DMS153 (cell line): ENCODE measurements at places on chromosomes 12 and 14.

GRCh38 chr12:51330186-51330585, 6.2 kb upstream of the BIN2 start:
- DNase-seq: no peak

DNA sequence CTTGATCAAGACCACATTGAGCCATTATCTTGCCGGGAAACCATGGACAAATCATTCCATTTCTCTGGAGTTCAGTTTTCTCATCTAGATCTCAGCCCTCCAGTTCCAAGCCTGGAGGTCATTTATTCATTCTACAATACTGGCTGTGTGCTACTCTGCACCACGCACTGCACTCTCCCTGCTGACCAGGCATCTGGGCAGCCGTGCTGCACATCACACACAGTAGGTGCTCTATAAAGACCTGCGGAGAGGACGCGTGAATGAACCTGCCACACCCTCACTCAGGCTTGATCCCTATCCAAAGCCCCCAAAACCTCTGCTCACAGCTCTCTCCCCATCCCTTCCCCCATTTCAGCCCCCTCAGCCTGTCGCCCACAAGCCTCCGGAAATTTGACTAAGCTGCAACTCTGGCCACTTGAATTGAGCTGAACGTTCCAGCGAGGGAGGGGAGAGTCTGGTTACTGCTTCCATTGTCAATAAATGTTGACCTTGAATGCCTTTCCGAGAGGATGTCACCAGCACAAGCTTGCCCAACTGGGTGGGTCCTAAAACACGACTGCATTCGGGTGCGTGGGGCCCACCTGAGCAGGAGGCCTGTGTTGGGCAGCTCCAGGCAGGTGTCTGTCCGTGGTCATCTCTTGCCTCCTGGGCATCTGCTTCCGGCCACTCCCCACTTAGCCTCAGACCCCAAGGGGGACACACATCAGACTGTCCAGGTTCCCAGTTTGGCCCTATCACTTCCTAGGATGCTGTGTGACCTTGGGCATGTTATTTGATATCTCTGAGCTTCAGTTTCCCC, 17.8 kb downstream of the FAIM2 start:
- peak; percentile 43 for DNase-seq

DNA sequence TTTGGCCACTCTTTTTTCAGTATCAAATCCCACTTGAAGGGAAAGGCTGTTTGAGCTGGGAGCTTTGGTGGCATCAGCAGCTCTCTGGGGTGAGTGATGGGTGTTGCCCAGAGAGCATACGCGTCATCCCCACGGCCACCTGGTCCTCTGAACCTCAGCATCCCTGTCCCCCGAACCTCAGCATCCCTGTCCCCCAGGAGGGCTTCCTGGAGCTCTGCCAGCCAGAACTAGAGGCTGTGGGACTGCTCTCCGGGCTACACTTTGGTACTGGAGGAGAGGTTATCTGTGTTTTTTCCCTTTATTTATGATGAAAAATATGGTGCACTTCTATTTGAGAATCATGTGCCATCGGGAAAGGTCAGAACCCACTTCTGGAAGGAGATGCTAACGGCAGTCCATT, 131.5 kb upstream of the RTL1 start:
- no peak for DNase-seq

- DNase-seq: no peak
Observed at GRCh38 chr12:40390980-40391379, 166.2 kb downstream of the LRRK2 start.

- DNase-seq: no peak
Observed at GRCh38 chr12:1528791-1529190, 65.6 kb downstream of the FBXL14 start.

GRCh38 chr12:24617471-24617870, 331.4 kb downstream of the BCAT1 start:
- DNase-seq: no peak

DNA sequence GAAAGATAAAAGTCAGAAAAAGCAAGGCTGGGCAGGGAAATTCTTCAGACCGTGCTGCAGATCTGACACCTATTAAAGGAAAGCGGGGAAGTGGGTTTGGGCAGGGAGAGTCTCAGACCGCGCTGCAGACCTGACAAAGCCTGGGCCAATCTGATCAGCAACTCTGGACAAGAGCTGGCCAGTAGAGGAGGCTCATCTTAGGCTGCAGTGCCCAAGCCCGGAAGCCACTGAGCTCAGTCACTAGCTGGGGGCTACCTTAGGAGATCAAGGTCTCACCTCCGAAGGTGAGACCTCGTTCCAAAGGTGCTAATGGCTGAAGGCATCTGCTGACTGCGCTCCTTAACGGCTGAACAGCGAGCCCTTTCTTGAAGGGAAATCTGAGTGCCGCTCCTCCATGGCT, 60.2 kb downstream of the SINHCAF start:
- no peak for DNase-seq

GRCh38 chr12:57694459-57695019, 607 bp downstream of the OS9 start:
- no peak for DNase-seq

DNA sequence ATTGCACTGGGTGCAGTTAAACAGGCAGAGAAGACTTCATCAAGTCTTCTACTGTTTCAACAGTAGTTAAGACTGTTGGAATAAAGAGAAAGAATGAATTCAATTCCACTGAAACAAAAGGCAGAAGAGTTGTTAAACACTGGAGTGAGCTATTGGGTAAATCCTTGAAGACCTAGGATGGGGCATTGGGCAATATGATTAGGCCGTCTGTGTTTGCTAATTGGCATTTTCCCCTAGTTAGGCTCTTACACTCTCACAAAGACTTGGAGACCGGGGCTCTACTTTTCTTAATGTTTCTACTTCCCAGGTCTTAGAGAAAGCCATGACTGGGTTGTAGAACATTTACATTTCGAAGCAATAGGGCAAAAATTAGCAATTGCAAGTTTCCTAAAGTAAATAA, 402.1 kb downstream of the NAV3 start:
- no peak for DNase-seq

- no peak for DNase-seq
Observed at GRCh38 chr12:53219292-53219955, 12.4 kb upstream of the ITGB7 start.

GRCh38 chr14:24315807-24316596, 4.7 kb downstream of the LTB4R start:
- no peak for DNase-seq

- DNase-seq: no peak
Observed at GRCh38 chr12:74776378-74776777, 238.7 kb downstream of the ATXN7L3B start.

GRCh38 chr14:90615517-90616060, 200.6 kb downstream of the TTC7B start:
- DNase-seq: no peak

DNA sequence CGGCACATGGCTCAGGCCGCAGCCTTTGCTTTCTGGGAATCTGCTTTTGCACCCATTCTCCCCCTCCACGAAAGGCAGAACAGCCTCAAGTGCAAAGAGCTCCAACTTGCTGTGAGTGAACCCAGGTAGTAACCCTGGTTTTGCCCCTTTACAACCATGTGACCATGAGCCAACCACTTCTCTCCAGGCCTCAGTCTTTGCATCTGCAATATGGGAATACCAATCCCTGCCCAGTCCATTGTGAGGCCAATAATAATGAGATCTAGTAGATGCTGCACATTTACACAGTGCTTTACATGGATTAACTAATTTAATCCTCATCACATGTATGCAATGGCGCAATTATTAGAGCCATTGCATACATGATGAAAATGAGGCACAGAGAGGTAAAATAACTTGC, 108.9 kb upstream of the MYL2 start:
- no peak for DNase-seq

DNA sequence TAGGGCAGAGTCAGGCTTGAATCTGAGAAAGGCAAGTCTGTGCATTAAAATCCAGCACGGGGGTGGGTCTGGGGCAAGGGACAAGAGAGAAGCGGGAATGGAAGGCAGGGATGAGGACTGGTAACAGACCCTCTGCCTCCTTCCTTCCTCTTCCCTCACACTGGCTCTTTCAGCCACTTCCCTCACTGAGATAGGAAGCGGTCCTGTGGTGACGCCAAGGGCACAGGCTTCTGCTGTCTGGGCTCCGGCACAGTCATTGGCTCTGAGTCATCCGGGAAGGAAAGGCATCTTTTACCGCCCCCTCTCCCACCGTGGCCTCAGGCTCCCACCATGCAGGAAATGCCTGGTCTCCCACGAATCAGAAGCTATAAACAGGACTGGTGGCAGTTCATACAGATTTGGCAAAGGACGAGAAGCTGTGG, 70.2 kb downstream of the ETV6 start:
- no peak for DNase-seq

GRCh38 chr12:21696625-21697024, 39.0 kb upstream of the LDHB start:
- no peak for DNase-seq

GRCh38 chr14:101222362-101223070, 319.0 kb upstream of the RTL1 start:
- no peak for DNase-seq

GRCh38 chr12:105930557-105931503, 207.9 kb downstream of the NUAK1 start:
- no peak for DNase-seq

DNA sequence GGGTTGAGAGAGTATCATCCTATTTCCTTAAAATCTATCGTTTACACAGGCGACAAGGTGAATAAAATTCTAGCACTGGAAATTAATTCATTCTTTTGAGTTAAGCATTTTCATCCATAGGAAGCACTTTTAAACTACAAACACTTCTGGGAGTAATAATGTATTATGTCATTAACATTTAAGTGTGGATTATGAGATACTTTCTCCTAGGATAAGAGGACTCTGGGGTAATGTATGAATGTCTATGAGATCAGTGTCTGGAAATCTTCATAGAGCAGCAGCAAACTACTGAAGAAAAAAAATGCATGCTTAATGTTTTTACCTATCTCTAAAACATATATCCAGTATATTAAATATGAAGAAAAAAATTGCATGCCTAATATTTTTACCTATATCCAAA, 86.9 kb downstream of the EPS8 start:
- no peak for DNase-seq

DNA sequence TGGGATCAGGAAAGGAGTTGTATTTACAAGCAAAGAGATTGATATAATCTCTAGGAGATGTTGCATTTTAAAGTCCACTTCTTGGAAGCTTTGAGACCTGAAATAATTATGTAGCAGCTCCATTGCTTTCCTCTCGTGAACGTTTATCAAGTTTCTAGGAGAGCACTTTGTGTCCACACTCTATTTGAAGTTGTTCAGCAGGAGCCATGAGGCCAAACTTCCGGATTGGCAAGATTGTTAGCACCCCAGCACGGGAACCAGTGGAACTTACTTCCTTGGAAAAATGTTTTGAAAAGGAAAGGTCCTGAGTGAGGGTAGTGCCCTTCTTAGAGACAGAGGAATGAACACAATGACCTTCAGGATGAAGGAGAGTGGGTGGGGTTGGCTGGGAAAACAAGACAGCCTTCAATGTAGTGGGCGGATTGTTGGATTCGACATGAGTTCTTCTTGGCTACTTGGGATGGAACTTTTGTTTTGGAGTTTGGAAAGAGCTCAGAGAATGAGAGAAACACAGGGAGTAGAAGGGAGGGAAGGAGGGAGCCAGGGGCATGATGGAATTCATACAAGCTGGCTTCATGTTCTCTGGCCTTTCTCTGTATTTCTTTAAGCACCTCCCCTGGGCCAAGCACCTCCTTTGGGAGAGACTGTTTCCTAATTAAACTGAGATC, 23.8 kb upstream of the CISTR start:
- DNase-seq: no peak

- no peak for DNase-seq
Observed at GRCh38 chr14:40072175-40072574, 639.9 kb upstream of the FBXO33 start.

DNA sequence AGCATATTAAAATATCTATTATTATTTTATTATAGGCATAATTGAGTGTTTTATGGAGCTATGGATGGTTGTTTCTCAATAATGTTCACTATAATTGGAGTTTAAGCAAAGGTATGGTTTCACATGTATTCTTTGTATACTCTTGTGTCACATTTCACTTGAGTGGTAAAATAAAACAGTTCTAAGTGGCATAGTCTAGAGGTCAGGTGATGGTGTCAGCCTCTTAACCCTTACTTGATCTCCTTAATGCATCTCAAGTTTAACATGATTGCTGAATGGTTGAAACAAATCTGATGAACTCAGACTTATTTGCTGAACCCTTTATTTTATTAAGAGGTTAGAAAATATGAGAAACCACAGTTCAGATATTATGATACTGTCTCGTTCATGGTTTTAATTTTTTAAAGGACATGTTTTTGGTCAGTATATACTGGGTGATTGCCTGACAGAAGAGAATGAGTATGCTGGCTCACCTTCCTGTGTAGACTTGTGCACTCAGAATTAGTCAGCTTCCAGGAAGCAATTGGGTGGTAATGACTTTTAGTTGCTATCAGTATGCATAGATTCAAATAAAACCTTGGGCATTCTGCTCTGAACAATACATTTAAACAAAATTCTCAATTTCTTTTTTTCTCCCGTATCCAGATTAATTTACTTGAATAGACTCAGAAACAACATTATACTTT, 464.6 kb downstream of the PCNX1 start:
- no peak for DNase-seq

- DNase-seq: peak; percentile 61
Observed at GRCh38 chr12:64083285-64084210, 138.5 kb downstream of the KICS2 start.

GRCh38 chr14:92471919-92472318, 41.7 kb upstream of the RIN3 start:
- no peak for DNase-seq

DNA sequence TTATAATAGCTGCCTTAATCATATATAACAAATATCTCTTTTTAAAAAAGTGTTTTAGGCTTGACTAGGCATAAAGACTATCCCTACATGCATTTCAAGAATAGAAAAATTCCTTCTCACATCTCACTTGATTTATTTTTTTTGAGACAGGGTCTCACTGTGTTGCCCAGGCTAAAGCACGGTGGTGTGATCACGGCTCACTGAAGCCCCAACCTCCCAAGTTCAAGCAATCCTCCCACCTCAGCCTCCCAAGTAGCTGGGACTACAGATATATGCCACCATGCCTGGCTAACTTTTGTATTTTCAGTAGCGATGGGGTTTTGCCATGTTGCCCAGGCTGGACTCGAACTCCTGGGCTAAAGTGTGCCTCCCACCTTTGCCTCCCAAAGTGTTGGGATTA, 59.4 kb downstream of the WDHD1 start:
- no peak for DNase-seq

- DNase-seq: no peak
Observed at GRCh38 chr12:100185361-100185894, 15.2 kb upstream of the ACTR6 start.
